ENCODE measurements at places on chromosomes 3 and 15.

DNA sequence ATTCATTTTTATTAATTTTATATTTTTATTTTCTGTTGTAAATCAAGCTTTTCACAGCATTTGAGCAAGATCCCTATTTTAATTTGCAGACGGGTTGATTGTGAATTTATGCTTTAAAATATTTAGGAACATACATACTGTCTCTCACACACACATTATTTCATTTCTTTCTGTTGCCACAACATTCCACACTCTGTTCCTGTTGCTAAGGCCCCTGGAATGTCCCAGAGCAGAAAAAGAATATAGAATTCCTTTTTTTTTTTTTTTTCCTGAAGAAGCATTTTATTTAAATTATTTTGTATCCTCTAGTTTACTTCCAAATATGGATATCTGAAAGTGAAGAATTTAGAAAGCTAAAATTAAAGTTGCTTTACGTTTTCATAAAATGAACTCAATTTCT, 36.8 kb upstream of the SCAANT1 start:
- no peak for DNase-seq

DNA sequence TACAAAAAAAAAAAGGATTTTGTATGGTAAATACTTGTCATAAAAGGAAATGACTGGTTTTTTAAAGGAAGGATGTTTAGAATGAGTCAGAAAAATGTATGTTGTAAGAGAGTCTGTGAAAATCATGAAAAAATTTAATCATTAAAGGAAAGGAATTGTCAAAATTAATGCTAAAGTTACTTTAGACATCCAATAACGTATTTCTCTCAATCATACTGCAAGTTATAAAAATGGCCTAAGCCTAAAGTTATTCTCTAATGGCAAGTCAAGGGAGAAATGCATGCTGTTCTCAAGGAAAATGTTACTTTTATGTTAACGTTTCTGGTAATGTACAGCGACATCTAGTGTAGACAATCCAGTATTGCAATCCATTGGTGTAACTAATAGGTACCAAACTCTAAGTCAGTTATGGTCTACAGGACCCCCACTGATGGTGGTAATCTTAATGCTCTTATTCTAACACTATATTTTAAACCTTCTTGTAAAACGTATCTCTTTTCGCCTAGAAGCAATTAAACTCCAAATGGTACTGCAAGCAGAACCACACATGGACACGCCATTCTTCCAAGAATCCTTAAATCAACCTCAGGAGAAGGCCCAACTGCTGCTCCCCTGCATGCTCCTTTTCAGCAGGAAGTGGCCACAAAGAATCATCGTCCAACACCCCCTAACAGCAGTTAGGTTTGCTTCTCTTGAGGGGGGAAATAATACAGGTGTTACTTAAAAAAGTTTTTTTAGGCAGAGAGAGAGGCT, 35.2 kb downstream of the NCEH1 start:
- no peak for DNase-seq

DNA sequence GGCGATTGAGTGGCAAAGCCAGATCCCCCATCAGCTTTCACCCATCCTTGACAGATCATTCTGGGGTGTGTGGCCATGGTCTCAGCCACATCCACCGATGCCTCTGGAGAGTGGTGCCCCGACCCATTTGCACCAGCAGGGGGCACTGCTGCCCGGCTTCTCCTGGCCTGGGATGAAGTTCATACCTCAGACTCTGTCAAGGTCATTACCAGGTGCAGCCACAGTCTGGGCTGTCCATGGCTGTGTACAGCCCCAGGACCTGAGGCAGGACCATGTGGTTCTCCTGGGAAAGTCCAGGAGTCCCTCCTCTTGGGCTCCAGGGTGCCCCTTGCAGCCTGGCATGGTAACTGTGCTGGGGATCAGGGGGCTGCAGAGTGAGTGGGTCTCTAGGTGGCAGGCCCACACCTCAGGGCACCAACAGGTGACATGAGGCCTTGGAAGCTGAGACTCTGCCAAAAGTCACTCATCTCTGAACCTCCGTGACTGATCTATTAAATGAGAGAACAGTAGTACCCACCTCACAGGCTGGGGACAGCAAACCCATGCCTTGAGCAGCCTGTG, 67.2 kb downstream of the CACNA2D2 start:
- DNase-seq, result peak; percentile 74

DNA sequence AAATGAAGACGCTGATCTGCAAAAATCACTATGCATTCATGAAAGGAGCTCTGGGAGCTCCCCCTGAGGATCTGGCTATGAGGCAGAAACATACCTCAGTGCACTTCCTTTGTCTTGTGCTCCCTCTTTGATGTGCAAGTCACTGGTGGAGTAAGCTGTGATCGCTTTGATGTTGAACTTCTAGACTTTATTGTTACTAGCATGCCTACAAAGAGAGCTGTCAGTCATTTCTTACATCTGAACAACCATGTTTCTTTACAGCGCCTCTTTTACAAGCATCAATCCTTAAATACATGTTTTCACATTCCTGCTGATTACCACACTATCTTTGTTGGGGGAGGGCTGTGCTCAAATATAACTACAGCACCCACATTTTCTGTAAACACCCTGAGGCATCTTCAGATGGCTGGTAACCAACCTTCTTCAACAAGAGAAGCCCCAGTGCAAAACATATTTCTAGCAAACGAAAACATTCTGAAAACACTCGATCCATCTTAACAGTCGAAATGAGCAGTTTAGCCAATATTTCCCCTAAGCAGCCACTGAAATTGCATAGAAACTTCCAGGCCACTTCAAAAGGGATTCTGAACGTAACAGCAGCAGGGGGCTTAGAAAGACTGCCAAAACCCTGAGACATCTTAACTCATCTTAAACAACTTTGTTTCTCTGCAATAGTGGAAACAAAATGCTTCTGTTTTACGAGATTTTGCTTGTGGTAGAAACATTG, 101.9 kb upstream of the ICE2 start:
- peak; percentile 30 for DNase-seq

- DNase-seq, result no peak
Measured at GRCh38 chr15:39283531-39283930, 297.3 kb upstream of the THBS1 start.

DNA sequence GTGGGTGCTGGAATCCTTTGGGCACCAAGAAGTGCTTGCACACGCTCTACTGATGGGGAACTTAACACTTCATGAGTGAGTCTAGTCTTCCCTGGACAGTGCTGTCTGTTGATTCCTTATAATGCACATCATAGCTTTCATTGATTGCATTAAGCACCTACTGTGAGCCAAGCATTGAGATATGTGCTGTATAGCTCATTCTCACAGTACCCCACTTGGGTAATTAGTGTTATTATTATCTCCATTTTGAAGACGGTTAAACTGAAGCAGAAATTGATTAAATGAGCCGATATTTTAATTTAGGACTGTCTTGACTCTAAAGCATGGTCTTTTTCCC, 504 bp upstream of the PDHB start:
- no peak for DNase-seq

DNA sequence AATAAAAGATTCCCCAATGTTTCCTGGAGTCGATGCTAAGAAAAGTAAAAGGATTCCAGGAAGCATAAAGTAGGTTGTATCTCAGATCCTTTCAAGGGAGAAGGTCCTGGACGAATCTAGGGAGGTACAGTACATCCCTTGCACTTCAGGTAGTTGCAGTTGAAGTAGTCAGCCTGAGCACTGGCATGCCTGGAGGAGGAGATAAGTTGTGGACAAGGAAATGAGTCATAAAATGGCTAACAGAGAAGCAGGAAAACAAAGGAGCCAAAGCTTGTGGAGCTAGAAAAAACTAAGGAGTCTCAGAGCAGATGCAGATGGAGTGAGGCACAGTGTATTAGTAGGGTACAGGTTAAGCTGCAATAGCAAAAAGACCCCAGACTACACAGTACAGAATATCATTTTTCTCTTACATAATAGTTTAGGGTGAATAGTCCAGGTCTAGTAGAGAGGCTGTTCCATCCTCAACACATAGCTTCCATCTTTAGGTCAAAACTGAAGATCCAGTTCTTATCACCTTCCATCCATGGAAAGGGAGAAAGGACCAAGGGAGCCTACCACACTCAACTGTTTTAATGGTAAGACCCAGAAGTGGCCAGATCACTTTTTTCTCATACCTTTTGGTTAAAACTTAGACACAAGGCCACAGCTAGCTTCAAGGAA, 41.3 kb downstream of the COL6A5 start:
- no peak for DNase-seq

DNA sequence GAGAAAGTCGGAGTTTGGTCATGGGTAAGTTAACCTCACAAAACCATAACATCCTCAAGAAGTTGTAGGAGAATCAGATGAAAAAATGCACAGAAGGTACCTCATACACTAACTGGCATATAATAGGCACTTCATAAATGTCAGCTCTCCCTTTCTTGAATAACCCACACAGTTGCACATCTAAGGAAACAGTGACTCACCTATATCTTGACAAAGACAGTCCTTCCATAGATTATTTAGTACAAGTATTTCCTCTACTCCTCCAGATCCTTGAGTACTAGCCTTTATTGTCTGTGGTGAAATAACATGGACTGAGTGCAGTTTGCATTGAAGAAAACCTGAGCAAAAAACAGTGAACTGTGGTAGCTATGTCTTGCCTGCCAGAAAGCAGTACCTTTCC, 46.6 kb downstream of the MAGI1 start:
- no peak for DNase-seq

- no peak for DNase-seq
Measured at GRCh38 chr3:71499227-71499876, 84.2 kb downstream of the FOXP1 start.

- no peak for DNase-seq
Measured at GRCh38 chr3:160286231-160286630, 61.0 kb downstream of the C3orf80 start.

- no peak for DNase-seq
Measured at GRCh38 chr3:163773136-163773535, 1305.2 kb downstream of the SI start.

GRCh38 chr15:91942720-91943394, 89.3 kb downstream of the SLCO3A1 start:
- peak; percentile 15 for DNase-seq

- no peak for DNase-seq
Measured at GRCh38 chr3:139538733-139539132, 809 bp downstream of the RBP1 start.

GRCh38 chr3:127426444-127427153, 138.8 kb upstream of the PRR20G start:
- no peak for DNase-seq

GRCh38 chr15:34644851-34645250, 61.4 kb upstream of the GOLGA8B start:
- no peak for DNase-seq

DNA sequence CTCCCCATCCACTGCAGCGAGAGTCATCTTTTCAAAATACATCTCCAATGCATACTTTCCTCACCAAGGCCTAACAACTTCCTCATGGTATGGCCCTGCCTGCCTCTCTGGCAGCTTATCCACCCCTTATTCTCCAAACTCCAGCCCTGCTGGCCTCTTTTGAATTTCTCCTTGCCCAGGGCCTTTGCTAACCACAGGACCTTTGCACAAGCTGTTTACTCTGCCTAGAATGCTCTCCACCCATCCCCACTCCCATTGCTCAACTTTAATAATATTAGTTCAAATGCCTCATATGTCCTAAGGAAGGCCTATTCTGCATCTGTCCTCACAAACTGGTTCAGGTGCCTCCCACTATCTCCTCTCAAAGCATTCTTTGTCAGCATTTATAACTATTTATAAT, 230.7 kb downstream of the CADPS start:
- no peak for DNase-seq

DNA sequence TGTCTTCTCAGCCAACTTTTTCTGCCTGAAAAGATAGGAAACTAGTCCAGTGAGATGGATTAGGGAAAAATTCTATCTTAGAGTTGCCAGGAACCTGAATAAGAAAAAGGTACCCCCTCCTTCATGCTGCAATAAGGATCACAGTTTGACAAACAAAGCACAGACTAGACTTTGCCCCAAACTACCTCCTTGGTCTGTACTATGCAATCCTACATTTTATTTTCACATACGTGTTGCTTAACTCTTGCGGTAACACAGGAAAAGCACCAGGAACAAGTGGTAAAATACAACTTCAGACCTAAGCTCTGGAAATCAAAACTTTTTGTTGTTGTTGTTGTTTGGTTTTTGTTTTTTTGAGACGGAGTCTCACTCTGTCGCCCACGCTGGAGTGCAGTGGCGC, 11.3 kb upstream of the IL12A start:
- no peak for DNase-seq

DNA sequence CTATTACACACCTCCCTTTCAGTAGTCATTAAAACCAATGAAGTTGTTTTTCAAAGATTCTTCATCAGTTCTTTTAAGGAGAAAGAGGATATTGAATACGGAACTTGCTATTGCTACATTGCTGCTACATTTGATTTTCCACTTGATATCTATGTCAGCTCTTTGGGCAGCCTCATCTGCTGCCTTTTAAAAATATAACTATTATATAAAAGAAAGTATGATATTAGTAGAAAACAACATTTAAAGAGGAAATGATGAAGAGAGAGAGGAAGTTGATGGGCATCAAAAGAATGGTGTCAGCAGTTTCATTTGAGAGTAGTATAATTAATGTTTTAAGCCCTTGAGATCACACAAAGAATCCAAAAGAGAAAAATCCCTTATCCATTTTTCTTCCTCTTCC, 171.4 kb downstream of the NFKBIZ start:
- DNase-seq, result no peak

DNA sequence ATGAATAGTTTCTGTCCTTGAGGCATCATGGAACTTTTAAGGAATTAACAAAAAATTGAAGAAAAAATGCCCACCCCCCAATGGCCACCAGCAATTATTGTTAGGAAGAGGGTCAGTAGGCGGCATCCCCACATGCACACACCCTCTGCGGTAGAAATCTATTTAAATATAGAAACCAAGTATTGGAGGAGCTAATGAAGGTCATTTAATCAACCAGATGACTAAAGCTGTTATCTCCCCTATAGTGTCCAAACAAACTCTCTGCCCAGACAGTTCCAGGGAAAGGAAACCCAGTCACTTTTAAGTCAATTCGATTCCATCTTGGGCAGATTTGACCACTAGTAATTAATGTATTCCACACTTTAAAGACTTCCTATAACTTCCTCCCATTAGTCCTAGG, 47.1 kb downstream of the DGKG start:
- no peak for DNase-seq

- DNase-seq, result no peak
Measured at GRCh38 chr3:151816091-151816604, 2.2 kb downstream of the AADAC start.

- DNase-seq, result no peak
Measured at GRCh38 chr3:15520185-15520584, 1.3 kb downstream of the COLQ start.

- no peak for DNase-seq
Measured at GRCh38 chr3:161067335-161067734, 37.8 kb downstream of the B3GALNT1 start.
